ENCODE measurements at places on chromosomes 3 and 15.

DNA sequence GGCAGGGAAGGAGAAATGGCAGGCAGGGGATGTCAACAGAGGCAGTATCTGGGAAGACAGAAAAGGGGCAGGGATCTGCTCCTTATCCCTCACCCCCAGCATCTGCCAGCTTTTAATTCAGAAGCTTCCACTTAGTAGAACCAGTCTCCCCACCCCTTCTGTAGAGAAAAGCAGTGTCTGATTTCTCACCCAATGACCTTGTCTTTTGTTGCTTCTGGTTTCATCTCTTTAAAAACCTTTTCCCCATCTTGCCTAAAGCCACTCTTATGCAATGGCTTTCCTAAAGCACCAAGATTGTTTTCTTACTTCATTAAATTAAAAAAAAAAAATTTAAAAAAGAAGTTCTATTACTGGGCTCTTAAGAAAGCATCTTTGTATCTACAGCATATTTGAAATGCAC lies 27.8 kb downstream of the ARHGEF3 start:
- DNase-seq: no peak

- no peak for DNase-seq
Observed at GRCh38 chr3:59608356-59608755, 558.5 kb upstream of the CFAP20DC start.

DNA sequence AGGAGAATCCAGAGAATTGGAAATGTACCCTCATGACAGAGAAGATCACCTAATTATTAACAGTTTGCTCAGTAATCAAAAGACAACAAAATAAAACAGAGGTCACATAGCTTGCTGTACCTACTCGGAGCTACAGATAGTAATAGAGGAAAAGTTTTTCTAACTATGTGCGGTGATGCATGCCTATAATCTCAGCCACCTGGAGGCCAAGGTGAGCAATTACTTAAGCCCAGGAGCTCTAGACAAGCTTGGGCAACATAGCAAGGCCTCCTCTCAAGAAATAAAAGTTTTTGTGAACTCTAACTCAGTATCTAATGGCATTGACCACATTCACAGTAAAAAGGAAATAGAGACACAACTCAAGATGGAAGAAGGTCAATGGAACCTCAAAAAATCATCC lies 243.6 kb downstream of the ATP8B4 start:
- DNase-seq: no peak

DNA sequence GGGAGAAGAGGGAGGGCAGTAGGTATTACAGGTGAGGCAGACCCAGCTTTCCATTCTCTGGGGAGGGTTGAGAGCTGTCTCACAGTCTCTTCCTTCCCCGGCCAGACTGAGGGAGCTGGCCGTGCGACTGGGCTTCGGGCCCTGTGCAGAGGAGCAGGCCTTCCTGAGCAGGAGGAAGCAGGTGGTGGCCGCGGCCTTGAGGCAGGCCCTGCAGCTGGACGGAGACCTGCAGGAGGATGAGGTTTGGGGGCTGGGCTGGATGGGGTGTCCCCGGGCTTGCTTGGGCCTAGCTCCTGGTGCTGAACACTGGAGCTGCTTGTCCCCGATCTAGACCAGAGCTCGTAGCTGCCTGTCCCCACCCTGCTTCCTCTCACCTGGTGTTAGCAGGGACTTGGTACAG lies 4.9 kb downstream of the PLA2G4B start:
- no peak for DNase-seq

- DNase-seq: no peak
Observed at GRCh38 chr3:14401692-14402303, 608 bp upstream of the SLC6A6 start.

DNA sequence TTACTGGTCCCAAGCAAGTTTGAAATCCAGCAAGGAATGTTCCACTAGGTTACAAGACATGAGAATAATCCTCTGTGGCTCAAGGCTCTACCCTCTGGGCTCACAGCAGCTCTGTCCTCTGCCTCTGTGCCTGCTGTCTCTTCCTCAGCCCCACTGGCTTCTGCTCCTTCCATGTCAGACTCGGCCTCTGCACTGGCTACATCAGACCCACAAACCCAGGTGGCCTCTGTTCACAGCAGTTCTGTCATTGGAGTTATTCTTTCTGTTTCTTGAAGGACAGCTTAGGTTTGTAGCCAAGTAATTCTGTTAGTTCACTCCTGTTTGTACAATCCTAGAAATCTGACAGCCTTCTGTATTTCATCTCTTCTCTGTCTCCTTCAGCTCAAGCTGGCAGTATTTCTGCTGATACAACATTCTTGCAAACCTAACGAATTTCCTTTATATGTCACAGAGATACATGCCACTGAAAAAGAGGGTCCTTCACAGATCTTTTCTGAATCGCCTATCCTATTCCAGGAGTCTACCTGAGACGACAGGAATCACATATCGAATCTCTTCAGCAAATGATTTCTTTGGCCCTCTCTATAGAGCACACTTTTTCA lies 227.8 kb upstream of the PLSCR5 start:
- no peak for DNase-seq

DNA sequence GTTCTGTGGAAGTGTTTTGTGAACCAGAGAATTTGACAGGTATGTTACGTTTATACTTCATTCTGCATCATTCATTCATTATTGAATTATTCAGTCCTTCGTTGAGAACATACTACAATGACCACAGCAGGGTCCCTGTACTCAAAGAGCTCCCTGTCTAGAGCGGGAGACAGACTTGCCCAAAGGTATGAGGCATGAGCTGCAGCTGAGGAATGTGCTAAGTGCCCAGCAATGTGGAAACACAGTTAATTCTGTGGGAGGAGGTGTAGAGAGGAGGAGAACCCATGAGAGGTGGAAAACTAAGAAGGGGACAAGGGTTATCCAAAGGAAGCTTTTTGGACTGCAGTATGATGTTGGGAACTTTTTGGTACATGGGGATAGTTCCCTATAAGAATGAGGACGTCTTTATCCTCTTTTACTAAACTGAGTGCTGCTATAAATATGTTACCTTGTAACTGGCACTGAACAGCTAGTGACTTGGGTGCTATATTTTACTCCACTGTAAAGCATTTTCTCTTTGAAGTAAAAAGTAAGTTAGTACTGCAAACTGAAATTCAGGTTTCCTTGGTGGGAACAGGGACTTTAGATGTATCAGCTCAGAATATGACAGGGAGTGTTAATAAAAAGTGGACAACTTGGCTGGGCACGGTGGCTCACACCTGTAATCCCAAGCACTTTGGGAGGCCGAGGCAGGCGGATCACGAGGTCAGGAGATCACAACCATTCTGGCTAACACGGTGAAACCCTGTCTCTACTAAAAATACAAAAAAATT lies 5.7 kb downstream of the SMAD3 start:
- DNase-seq: no peak

DNA sequence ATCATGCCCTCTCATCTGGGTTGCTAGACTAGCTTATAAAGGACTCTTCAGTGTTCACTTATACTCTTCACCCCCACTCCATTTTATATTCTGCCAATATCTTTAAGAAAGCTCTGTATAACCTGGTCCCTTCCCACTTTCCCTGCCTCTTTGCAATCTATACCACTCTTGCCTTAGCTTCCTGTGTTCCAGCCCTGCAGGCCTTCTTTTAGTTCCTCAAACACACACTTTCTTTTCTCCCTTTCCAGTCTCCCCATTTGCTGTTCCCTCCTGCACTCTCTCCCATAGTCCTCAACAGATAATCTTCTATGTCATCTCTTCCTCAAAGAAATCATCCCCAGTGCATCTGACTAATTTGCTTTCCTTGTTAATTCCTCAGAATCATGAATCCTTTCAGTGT lies 28.7 kb downstream of the SENP8 start:
- no peak for DNase-seq

- no peak for DNase-seq
Observed at GRCh38 chr15:26580943-26581342, 191.9 kb downstream of the GABRB3 start.

DNA sequence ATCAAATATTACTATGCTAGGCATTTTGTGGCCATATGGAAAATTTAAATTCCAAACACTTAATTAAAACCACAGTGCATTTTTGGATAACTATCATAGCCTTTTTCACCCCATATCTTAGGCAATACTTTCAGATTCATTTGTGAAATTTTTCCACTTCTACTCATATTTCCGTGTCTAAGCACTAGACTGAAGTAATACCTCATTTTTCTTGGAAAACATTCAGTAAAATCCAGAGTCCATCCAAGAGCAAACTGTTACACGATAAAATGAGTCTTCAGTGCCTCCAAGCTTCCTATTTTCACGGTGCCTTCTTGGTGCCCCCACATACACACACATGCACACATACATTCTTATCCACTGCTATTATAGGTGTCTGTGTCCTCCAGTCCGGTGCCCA lies 845.9 kb downstream of the TBL1XR1 start:
- DNase-seq: peak; percentile 44

DNA sequence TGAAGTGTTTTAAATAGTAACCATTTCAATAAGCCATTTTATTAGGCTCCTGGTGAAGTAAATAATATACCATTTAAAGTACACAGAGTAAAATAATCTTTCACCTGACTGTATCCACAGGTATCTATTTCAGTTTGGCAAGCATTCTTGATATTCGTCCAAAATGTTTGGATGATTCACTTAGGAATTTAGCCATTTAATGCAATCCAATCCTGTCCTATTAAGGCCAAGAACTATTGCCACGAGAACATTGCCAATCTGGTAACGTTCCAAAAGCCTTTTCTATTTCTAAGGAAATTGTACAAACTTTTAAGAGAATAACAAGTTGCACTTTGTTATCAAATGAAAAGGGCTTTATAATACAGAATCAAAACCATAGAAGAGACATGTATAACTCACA lies 209.8 kb upstream of the THRB start:
- no peak for DNase-seq

DNA sequence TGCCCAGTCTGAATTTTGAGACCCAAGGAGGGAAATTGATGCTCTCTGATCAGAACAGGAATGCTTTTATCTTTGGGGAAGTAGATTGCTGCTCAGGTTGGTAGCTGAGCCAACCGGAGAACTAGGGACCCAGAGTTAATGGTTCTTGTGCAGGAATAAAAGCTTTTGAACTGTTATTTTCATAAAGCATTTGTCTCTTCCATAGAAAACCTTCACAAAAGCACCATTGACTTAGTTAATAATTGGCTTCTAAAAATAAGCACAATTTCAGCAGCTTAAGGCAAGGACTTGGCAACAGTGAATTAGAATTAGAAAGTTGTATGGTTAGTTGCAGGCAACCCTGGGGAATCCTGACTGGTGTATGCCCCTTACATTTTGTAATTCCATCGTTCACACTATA lies 53.8 kb downstream of the MAP2K1 start:
- DNase-seq: no peak

- no peak for DNase-seq
Observed at GRCh38 chr3:128575777-128576176, 74.8 kb downstream of the RPN1 start.

DNA sequence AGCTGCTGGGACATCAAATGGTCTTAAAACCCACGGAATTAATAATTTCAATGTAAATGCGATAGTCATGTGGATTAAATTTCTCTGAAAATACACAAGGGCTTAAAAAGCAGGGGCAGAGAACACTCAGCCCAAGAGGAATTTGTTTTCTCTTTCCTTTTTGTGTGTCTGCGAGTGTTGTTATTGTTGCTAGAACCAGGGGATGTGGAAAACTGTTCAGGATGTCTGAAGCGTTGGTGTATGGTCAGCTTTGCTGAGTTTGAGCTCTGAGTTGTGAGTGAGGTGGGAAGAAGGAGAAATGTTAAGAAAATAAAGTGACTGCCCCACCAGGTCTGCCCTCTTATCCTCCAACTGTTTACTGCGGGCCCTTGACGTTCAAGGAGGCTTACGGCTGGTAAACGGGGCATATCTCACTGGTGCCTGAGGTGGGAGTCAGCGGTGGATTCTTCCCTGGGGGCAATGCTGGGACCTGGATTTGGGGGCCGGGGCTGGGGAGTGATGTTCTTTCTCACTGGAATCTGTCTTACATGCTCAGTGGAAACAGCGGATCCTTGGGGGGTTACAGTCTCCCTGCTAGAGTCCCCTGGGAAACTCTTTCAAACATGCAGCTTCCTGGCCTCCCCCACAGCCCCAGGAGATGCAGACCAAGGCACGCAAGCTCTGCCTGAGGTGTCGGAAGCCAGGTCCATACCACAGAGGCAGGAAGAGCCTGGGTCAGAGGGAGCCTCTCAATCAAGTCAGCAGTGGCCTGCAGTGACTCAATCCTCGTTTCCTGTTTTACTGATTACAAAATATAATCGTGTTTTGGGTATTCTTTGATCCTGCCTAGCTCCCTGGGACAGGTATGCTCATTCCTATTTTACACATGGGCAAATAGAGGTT lies 41.8 kb downstream of the ITGA11 start:
- no peak for DNase-seq

DNA sequence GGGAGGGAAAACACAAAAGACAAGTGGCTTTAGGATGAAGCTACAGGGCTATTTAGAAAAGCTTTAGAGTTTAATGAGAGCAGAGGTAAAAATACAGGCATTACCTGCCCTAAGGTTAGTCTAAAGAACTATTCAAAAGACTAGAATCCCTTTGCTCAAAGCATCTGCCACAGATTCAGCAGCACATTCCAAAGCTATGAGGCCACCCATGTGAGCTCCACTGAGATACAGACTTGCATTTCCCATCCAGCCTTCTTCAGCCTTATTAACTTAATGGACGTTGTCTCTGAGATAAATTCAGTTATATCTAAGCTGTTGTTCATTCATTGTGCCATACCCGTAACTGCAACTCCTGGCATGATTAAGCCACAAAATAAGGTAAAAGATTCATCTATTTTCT lies 25.4 kb downstream of the CXCR6 start:
- no peak for DNase-seq

DNA sequence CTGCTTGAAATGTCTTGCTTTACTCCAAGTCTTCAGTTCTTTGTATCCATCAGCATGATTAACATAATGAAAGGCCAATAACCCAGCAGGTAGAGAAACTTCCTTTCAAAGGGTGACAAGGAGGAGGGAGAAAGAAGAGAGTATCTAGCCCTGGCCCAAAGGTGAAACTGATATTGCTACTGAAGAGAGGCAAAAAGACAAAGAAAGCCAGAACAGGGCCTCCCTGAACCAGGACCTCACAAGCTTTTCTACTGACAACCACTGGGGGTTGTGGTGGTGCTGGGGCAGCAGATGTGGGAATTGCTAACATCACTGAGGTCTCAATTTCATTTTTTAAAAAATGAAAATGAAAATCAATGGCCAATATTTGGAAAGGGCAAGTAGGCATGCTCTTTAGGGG lies 234.1 kb downstream of the RSL24D1 start:
- no peak for DNase-seq

DNA sequence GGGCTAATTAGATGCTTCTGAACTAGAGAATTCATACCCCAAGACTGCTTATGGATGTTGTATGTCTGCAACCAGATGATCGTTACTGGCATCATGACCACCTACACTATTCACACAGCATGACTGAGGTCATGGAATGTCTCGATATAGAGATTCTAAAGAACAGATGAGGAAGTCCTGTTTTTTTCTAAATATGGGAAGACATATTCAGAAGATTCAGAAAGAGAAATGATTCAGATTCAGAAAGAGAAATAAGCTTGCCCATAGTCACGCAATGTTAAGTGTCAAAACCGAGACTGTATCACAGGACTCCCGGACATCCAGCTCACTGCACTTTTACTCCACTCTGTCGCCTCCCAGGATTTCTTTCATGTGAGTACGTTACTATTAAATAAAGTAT lies 136.2 kb downstream of the TPRG1 start:
- no peak for DNase-seq

Data from GM04503 (cell line).